ENCODE measurements at places on chromosomes 3 and 15. TPM values are rescaled to one million over a fixed set of nuclear protein-coding genes. Genes with fewer than 3 reads are reported as not detected.
A peak's percentile ranks its signal among the peaks of the same experiment; 100 is the strongest.

- no peaks in the 10 kb centered on the region for H3K4me1 ChIP-seq
- no peak overlapping the region for H3K27ac ChIP-seq
These were observed 402.9 kb upstream of the ATP11B start for GRCh38 chr3:182390421-182390820.

DNA sequence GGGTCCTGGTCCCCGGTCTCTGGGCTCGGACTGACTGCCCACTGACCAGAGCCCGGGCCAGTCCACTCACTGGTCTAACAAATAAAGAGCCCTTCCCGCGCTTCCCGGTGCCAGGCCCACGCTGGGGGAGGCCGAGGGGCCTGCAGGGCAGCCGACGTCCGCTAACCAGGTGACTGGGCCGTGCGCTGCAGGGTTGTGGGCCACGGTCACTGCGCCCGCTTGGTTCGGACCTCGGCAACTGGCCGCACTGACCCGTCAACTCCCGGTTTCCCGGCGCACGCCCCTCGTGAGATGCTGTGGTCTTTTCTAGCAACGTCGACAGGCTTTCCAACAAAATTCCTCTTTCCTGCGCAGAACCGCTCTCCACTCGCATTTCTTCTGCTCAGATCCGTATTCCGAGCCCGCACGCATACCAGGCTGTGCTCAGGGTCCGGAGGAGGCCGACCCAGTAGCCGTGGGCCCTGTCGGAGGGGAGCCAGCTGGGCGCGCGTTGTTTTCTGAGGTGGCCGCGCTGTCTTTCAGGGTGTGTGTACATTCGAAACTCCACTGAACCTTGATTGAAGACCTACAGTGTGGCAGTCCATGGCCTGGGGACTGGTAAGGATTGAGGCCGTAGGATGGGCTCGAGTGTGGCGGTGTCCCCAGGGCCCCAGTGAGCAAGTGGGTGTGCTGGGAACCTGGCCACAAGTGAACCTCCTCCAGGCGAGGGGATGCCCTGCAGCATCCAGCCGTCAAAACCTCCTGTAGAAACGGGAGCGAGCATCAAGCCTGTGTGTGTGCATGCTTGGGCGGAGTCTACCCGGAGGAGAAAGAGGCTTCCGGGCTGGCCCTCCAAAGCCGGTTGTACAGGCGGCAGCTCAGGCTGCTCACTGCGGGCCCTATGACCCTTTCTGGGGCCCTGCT lies 875 bp upstream of the NT5DC2 start:
- H3K36me3 ChIP-seq, result peaks cover 8% of the 10 kb centered on the region
- H3K4me1 ChIP-seq, result peaks cover 40% of the 10 kb centered on the region
- peak overlapping the region; percentile 92 for H3K4me3 ChIP-seq
- DNase-seq, result peak; percentile 5
- H3K27me3 ChIP-seq, result no peaks in the 10 kb centered on the region
- peak overlapping the region; percentile 61 for H3K27ac ChIP-seq

GRCh38 chr3:192054881-192055280 lies 593.9 kb downstream of the PYDC2 start:
- H3K27ac ChIP-seq, result no peak overlapping the region
- H3K4me3 ChIP-seq, result no peak overlapping the region
- DNase-seq, result no peak
- H3K36me3 ChIP-seq, result no peaks in the 10 kb centered on the region
- H3K4me1 ChIP-seq, result no peaks in the 10 kb centered on the region
- H3K27me3 ChIP-seq, result no peaks in the 10 kb centered on the region

GRCh38 chr15:93762036-93762435 lies 469.3 kb upstream of the MCTP2 start:
- H3K36me3 ChIP-seq, result no peaks in the 10 kb centered on the region
- DNase-seq, result no peak
- H3K4me3 ChIP-seq, result no peak overlapping the region
- H3K4me1 ChIP-seq, result no peaks in the 10 kb centered on the region

The CASR gene
- 0.23 TPM for total RNA-seq

The IMPG2 gene
- 0.86 TPM for total RNA-seq

The FETUB gene
- total RNA-seq, result not detected

The NRROS gene
- total RNA-seq, result 20.6 TPM

The PLXND1 gene
- total RNA-seq, result 4.1 TPM

Measured in activated T-cell treated with anti-CD3 and anti-CD28 coated beads, Interleukin-2, amount 50 U/mL, for 72 hours (primary cell).